Endodermal cell (in vitro differentiated cells): ENCODE measurements at places on chromosomes 1 and 21. TPM values are rescaled to one million over a fixed set of nuclear protein-coding genes. Genes with fewer than 3 reads are reported as not detected.
A peak's percentile ranks its signal among the peaks of the same experiment; 100 is the strongest.

Gene KCNE1
- total RNA-seq = 0.14 and 0.24 TPM in 2 replicates

Gene CRP
- total RNA-seq = 0.92 to 1.2 TPM (median 1.2 TPM) in 3 replicates

Gene RGS13
- total RNA-seq = not detected in 2 replicates

- DNase-seq = no peak
Measured at GRCh38 chr1:85278853-85279314, 2.5 kb upstream of the BCL10 start.

- DNase-seq = no peak
Measured at GRCh38 chr1:227728892-227729143, 6.3 kb downstream of the JMJD4 start.

- no peak for DNase-seq
Measured at GRCh38 chr1:224640018-224640417, 23.9 kb downstream of the CNIH3 start.

GRCh38 chr1:86155051-86155806 lies 1.3 kb downstream of the COL24A1 start:
- peak; percentile 82 for DNase-seq

DNA sequence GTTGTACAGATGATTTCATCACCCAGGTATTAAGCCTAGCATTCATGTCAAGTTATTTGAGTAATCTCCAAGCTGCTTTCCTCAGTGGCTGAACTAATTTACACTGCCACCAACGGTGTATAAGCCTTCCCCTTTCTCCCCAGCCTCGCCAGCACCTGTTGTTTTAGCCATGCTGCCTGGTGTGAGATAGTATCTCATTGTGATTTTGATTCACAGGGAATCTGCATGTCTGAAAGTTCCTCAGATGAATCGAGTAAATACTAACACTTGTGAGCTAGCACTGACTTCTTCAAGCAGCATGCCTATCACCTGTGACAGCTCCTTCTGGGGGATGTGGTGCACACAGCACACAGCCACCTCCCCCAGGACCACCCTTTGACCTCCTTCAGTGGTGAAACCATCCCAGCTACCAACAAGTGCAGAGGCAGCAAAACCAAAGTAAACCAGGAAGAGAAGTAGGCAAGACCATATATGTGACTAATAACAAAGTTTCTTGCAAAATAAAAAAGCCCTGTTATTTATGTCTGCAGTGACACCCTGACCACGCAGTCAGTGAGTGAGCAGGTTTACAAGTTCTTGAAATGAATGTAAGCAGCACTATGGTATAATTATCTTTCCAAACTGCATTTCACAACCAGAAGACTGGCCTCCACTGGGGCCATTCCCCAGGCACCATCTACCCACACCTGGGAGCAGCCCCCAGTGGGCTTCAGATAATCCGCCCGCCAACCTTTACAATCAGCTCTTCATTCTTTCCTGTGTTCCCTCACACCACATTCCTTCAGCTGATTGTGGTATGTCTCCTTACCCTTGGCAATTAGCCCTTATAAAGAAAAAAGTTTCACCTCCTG lies 173.8 kb downstream of the ETS2 start:
- DNase-seq = peak; percentile 86

GRCh38 chr21:29018540-29018939 lies 609 bp downstream of the RWDD2B start:
- no peak for DNase-seq

DNA sequence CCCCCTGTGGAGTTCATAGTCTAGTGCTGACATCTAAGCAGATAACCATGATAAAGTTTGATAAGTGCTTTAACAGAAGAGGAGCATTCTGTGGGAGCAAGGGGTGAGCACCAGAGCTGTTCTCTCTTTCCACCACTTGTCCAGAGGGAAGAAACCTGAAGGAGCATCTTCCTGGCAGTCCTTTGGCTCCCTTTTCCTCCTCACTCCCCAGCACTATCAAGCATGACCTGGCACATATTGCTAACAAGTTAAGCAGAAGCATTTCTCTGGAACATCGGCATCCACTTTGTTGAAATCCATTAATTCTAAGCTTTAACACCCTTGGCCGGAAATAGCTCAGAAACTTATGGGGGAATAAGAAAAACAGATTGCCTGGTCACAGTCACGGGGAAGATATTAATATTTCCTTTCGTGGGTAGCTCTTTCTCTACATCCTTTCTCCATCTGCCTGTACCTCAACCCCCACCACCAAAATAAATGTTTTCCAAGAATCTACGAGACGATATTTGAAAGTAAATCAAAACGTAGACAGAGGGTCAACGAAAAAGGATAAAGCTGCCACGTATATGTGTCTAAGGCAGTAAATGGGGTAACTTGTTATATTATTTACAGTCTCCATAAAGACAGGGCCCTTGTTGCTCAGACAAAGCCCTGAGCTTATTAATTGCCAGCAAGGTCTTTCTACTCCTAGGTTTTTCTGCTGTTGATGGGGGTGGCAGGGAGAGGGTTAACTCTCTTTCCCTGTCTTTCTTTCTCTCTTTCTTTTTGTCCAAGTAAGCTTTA lies 351.4 kb downstream of the NUF2 start:
- no peak for DNase-seq

DNA sequence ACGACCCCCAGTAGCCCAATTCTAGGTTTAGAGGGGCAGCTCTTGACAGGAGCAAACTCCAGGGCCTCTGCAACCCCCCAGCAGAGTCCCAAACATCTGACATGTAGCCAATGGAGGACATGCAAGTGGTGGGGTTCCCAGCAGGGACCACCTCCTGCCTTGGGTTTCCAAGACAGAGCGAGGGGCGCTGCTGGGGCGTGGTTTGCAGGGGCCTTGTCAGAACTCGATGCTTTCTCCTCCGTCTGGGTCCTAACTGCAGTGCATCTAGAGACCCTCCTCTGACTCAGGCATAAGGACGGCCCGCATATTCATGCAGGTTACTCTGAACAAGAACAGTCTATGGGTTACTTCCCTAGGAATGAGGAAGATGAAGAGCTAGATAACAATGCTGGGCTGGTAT lies 17.2 kb downstream of the EPHX1 start:
- DNase-seq = peak; percentile 43

- no peak for DNase-seq
Measured at GRCh38 chr1:109112056-109112651, 1.8 kb upstream of the ELAPOR1 start.
